ENCODE measurements at places on chromosomes 4 and X.

DNA sequence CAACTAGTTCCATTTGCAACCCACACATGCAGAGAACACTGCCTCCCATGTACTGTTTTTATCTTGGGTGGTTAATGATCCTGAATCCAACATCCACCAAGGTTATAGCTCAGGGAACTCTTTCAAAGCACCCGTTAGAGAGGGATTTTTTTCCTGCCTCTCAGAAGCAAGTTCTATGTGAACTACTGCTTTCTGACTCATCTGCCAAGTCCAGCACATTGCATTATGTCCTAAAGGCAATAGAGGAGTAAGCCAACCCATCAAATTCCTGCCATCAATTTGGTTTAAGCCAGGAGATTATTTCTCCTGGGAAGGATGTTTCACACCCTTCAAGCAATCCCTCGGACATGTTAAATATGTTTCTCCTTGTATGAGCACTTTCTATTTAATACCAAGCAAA, 334.5 kb downstream of the GASK1B start:
- DNase-seq: no peak

- no peak for DNase-seq
Observed at GRCh38 chrX:14073556-14073955, 43.9 kb upstream of the GEMIN8 start.

GRCh38 chr4:183936574-183937345, 31.7 kb downstream of the STOX2 start:
- DNase-seq: peak; percentile 20

GRCh38 chrX:13776387-13776786, 40.5 kb downstream of the GPM6B start:
- DNase-seq: no peak

DNA sequence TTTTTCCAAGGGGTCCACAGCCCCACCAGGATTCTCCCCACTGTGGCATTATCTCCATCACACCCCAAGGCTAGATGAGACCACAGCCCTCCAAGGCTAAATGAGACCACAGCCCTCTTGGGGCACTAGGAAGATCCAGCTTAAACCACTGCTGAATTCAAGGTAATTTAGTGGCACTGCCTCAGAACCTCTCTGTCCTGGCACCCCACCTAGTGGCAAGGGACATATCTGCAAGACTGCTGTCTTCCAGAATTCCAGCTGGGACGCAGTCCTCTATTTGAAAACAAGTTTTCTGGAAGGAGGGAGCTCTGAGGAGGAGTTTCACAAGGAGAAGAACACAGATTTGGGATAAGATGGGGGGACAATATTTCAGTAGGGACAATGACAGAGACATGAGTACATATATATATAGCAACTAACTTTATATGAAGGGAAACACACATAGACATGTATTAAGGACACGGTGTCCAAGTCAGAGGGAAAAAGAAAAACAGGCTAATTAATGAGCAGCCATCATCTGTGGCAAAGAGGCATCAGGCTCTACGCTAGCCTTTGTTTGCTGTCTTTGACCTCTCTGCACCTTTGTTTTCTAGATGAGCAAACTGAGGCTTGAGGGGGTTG, 9.3 kb downstream of the CETN2 start:
- DNase-seq: peak; percentile 27

GRCh38 chr4:74618659-74619058, 173.7 kb downstream of the AREG start:
- DNase-seq: no peak

DNA sequence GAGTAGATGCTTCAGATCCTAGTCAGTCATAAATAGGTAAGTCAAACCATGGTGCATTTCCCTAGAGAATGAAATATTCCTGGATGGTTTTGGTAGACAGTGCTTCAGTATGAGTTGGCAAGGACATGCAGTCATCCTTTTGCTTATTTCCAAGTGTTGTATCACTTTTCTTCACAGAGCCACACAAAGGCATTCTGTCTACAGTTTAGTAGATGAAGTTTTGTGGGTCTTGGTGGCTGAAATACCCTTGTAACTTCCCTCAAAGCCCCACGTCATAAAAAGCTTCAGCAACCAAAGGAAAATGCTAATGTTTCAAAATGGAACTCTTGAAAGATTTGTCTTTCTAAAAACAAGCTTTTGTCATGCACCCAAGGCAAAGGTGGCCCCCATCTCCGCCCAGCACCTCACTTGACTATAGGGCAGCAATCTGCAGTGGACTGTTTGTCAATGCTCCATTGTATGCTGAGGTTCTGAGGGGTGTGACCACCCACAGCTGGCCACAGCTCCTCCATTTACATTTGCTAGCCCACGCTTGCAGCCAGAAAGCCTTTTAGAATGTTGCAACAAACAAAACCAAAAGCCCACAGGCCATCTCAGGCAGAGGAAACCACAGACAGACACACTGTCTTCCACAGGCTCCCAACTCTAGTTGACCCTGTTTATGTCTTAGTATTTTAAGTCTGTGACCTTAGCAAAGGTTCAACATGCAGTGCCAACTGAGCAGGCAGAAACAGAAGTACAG, 87.1 kb upstream of the FAM9C start:
- no peak for DNase-seq
